Caco-2 (cell line): ENCODE measurements at places on chromosomes 5 and 9.
A peak's percentile ranks its signal among the peaks of the same experiment; 100 is the strongest.

DNA sequence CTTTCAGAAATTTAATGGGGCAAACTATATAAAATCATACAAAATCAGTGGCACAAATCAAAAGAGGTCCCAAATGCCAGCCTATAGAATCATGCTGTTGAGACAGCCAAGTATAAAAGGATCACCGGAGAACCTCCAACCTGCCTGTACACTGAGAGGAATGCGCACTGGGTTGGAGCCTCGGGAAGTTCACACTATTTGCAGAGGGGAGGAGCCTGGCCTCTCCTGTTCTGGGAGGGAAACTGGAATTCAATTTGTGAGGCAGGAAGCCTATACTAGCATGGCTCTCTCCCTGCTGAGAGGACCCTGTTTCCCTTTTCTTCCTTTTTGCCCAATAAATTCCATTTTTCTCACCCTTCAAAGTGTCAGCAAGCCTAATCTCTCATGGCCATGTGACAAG is 406.0 kb downstream of the HINT1 start:
- DNase-seq = no peak

- no peak for DNase-seq
Measured at GRCh38 chr5:98307811-98308210, 465.7 kb upstream of the RGMB start.

- DNase-seq = peak; percentile 45
Measured at GRCh38 chr9:107222020-107222522, 61.0 kb upstream of the RAD23B start.

- DNase-seq = no peak
Measured at GRCh38 chr5:5899716-5900115, 477.2 kb downstream of the ICE1 start.

- DNase-seq = no peak
Measured at GRCh38 chr5:107289030-107289714, 381.6 kb downstream of the EFNA5 start.

DNA sequence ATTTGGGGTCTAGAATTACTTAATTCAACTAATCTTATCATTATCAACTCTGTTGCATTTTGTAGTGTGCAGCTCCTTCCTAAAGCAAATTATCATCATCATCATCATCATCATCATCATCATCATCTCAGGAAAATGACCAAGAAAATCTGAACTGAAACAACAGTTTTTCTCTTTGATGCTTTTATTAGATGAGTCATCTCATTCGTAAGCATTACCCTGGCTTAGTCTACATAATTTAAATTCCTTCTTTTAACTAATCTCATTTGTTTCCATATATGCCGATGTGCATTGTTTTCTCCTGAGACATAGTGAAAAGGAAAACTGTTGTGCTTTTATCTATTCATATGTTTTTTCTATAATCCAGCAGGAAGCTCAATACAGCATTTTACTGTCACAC is 173.0 kb upstream of the PDE4D start:
- no peak for DNase-seq

GRCh38 chr9:14349447-14350348 is 35.8 kb upstream of the NFIB start:
- DNase-seq = no peak

GRCh38 chr5:175447571-175447970 is 3.6 kb upstream of the DRD1 start:
- DNase-seq = no peak

DNA sequence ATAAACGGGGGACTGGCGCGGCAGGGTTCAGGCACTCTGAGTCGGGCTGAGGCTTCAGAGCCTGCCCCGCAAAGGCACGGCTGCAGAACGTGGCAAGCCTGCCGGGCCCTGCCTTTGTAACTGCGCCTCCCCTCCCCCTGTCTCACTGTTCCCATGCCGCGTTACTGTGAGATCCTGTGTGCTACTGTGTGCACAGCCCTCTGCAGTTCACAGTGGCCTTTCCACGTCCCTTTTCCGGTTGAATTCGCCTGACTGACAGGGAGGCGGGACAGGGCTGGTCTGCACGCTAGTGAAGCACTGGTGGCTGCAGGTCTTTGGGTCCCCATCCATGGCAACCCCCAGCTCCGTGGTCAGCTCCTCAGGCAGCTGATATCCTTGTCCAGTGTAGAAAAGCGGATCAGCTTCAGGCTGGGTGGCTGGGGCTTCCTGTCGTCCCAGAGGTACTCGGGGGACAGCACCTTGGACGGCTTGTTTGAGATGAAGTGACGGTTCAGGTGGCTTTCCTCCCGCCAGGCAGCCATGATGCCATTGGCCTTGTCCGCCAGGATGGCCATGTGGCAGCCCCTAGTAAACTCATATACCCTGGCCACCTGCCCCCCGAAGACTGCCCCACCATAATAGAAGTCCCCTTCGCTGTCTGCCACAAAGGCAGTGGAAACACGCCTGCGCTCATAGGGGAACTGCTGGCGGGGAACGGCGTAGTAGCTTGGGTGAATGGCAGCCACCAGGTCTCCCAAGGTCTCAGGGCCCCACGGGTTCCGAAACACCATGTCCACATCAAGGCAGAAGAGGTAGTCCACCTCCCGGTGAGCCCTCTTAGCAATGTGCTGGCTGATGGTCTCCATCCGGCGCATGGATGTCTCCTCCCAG is 10.3 kb downstream of the GBGT1 start:
- no peak for DNase-seq
